Stimulated activated CD8-positive, alpha-beta memory T cell treated with anti-CD3 and anti-CD28 coated beads, Interleukin-2, amount 100 ng/mL, for 48 hours (primary cell): ENCODE measurements at places on chromosomes 4 and X.

GRCh38 chrX:12986886-12987285 is 12.0 kb downstream of the TMSB4X start:
- no peak for DNase-seq

- no peak for DNase-seq
These were observed 17.8 kb upstream of the ANXA5 start for GRCh38 chr4:121714548-121714947.

DNA sequence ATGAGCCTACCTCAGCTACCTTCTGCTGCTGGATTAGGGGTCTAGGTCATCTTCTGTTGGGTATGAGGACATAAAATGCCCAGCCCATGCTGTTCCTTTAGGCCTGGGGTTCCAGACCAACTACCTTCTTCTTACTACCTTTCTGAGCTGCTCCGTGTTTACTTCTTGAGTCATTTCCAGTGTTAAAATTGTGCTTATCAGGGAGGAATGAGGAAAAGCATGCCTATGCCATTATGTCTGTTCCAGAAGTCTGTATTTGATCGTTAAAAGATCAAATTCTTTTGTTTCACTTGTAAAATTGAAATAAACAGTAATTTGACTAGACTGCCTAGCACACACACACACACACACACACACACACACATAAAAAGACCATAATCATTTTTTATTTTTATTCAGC is 1912.7 kb upstream of the TENM3 start:
- no peak for DNase-seq

DNA sequence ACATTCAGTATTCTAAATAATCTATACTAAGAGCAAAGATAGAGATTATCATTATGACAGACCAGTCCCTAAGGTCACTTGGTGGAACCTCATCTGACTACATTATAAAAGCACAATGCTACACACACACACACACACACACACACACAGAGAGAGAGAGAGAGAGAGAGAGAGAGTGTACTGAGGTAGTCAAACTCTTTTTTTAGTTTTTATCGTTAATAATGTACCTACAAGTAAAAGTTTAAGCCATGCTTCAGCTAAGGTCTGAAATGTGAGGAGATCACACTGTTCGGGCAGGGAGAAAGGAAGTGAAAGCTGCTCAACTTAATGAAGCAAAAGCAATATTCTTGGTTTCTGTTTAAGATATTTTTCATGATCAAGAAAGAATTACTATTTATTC is 75.8 kb upstream of the CCDC160 start:
- no peak for DNase-seq

GRCh38 chr4:1087371-1087770 is 26.0 kb downstream of the RNF212 start:
- DNase-seq: no peak

GRCh38 chr4:122959981-122960610 is 37.7 kb upstream of the NUDT6 start:
- DNase-seq: no peak

DNA sequence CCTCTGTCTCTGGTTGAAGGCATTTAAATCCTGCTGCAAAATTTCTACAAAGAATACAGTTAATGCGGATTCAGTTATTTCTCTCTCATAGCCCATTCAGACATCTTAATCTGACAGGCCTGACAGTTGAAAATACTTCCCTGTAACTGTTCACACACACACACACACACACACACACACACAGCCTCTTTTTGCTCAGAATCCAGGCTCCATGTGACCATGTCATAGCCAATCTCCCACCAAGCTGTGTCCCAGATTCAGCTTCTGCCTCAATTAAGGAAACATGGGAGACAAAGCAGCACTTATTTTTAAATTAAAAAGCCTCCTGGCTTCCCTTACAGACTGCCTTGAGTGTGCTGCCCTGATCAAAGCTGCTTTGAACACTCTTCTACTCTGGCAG is 49.3 kb upstream of the EFHC2 start:
- DNase-seq: no peak

GRCh38 chr4:3198906-3199305 is 50.1 kb upstream of the MSANTD1 start:
- no peak for DNase-seq

GRCh38 chr4:26252349-26253025 is 68.3 kb upstream of the RBPJ start:
- no peak for DNase-seq

DNA sequence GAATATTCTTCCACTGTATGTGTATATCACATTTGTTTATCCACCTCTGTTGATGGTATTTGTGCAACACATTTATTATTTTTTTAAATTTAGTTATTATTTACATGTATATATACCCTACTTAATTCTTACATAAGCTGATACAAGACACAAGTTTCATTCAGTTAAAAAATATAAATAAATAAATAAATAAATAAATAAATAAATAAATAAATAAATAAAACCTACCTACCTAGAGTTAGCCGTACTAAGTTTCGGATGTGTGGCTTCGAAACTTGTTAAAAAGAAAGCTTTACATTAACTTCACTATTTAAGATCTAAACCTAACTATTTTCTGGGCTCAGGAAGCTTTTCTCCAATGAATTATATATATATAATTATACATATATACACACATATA is 23.3 kb upstream of the REPS2 start:
- DNase-seq: no peak

GRCh38 chr4:108480881-108481280 is 139.5 kb upstream of the RPL34 start:
- no peak for DNase-seq

DNA sequence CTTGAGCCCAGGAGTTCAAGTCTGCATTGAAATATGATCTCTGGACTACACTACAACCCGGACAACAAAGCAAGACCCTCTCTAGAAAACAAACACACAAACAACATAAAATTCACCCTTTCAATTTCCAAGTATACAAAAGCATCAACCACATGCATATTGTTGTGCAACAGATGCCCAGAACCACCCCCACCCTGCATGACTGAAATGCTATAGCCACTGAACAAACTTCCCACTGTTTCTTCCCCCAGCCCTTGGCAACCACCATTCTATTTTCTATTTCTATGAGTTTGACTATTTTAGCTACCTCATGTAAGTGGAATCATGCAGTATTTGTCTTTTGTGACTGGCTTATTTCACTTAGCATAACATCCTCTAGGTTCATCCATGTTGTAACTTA is 14.2 kb upstream of the C4orf51 start:
- no peak for DNase-seq

GRCh38 chr4:189050643-189051042 is 890.0 kb upstream of the FRG1 start:
- no peak for DNase-seq

DNA sequence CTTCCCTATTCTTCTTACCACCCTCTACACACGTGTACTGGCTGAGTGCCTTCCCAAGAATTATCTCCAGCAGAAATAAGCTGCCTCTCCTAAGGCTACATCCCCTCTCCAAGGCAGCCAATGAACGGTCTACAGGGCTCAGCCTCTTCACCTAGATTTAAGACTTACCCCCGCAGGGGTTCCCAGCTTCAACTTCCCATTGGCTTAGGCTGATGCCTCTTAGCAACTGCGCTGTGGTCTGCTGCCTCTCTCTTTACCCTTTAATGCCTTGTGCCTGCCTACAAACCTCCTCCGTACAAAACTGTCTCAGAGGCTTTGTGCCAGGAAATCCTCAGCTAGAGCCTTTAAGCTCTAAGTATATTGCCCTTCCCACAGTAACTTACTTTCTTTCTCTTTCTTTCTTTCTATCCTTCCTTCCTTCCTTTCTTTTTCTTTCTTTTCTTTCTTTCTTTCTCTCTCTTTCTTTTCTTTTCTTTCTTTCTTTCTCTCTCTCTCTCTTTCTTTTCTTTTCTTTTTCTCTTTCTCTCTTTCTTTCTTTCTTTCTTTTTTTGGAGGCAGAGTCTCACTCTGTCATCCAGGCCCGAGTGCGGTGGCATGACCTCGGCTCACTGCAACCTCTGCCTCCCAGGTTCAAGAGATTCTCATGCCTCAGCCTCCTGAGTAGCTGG is 15.1 kb upstream of the PIGA start:
- DNase-seq: no peak

DNA sequence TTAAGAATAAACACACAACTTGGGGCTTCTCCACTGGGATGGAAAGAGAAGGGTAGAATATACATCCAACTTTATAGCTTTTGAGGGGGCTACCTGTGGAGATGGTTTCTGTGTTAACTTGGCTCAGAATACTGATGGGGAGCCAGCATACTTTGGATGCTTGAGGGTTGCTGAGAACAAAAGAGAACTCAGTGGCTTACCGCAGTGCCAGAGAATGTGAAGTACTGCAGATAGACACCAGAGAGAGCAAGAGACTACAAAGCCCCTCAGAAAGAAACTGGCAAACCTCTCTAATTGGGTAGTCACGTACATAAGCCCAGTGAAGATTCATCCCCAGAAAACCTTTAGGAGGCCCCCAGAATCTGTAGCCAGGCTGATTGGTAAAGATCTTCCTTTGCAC is 214.4 kb downstream of the DCHS2 start:
- DNase-seq: no peak

DNA sequence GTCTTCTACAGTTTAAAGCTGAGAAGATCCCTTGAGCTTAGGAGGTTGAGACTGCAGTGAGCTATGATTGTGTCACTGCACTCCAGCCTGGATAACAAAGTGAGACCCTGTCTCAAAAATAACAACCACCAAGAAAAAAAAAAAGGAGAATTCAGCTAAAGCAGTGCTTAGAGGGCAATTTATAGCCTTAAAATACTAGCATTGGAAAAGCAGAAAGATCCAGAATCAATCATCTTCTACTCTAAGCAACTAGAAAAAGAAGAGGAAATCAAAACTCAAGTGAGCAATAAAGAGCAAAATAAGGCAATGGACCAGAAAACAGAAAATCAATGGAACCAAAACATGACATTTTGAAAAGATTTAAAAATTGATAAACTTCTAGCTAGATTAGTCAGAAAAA is 639 bp upstream of the PI4K2B start:
- no peak for DNase-seq

- DNase-seq: peak; percentile 31
These were observed 685 bp downstream of the LCORL start for GRCh38 chr4:18020671-18021469.

DNA sequence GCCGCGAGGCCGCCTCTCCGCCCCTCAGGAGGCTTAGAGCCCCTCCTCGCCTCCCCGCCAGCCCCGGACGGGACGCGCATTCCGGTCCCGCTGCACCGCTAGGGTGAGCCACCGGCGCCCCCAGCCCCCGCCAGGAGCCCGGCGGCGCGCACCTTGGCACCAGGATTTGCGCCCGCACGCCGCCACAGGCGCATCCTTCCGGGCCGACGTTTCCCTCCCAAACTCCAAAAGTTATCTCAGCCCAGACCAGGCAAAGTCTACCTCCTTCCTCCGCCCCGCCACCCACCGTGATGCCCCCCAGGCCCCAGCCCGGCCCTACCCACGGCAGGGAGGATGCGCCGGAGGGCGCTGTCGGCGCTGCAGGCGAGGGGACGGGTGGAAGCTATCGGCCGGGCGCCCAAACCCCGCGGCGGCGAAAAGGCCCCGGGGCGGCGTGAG is 538 bp downstream of the SCML2 start:
- DNase-seq: peak; percentile 1

DNA sequence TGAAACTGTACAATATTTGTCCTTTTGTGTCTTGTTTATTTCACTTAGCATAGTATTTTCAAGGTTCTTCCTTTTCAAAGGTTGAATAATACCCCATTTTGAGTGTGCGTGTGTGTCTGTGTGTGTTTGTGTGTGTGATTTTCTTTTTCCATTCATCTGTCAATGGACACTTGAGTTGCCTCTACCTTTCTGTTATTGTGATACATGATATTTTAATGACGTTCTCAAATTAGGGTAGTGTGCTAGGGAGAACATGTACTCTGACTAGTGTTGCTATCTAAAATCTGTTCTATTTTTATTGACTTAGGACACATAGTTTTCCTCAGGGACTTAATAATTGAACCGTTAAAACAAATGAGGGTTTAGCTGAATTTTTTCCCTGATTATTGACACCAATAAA is 9.9 kb downstream of the MMRN1 start:
- no peak for DNase-seq

GRCh38 chr4:25727711-25728493 is 72.3 kb downstream of the SLC34A2 start:
- DNase-seq: no peak

DNA sequence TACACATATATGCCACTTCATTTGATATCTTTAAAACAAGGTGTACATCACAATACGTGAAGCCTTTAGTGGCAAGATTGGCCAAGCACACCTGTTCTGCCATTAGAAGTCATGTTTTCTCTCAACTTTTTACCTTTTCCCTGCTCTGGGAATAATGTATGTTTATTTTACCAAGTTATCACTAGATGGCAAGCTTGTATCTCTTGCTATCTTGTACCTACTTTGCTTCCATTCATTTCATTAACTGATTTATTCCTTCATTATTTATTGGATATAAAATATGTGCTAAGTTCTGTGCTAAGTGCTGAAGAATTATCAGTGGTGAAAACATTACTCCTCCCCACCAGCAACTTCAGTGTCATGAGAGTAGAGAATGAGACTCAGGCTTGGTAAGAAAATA is 245.5 kb downstream of the ANK2 start:
- DNase-seq: no peak

DNA sequence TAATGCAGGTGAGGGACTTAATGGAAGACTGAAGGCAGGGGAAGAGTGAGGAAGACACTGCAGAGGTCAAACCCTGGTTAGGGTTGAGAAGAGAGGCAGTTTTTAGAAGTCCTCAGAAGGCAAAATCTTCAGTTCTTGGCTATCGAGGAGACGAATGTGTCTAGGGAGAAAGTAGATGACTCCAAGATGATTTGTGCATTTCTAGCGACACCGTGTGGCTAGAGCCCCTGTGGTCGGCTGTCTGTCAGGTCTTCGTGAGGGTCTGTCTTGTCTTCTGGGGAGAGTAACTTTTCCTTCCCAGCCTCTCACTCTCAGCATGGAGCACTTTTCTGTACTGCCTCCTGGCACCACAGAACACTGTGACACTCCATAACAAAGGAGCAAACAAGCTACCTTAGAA is 458.1 kb downstream of the STIM2 start:
- no peak for DNase-seq

- DNase-seq: no peak
These were observed 57.3 kb upstream of the PRSS12 start for GRCh38 chr4:118410138-118410537.

DNA sequence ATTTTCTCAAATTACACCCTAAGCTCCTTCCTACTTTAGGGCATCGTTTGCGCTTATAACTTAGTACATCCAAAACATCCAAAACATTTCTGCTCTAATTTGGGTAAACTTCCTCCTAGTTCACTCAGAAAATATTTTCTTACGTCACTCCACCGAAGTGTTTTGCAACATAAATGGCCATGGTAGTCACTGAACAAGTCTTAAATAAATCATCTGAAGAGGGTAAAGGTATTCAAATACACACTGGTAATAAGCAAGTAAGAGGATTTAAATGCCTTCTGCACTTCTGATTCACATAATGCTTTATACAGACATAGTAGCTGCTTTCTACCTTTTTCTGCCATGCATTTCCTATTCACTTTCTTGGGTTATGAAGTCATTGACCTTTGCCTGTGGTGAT is 991.9 kb downstream of the NLGN4X start:
- no peak for DNase-seq

- DNase-seq: no peak
These were observed 173.6 kb downstream of the HHIP start for GRCh38 chr4:144819591-144819990.
